ENCODE measurements at places on chromosomes 4 and X.

- DNase-seq, result peak; percentile 27
These were observed 464 bp downstream of the RAP1GDS1 start for GRCh38 chr4:98261405-98262291.

DNA sequence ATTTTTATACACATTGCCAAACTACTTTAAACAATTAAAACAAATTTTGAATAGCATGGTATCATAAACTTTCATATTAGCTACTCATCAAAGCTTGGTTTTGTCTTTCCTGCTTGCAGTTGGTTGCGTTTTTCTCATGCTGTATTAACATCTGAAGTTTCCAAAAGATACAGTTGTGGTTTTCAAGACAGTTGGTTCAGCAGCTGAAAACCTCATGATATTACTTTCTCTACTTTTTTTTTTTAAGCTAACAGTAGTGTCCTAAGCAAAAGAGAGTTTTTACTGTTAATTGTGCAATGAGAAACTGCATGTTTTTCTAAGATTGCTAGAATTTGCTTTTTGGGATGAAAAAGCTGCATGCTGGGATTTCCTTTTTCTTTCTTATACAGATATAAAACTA is 15.2 kb downstream of the RUFY3 start:
- DNase-seq, result no peak

DNA sequence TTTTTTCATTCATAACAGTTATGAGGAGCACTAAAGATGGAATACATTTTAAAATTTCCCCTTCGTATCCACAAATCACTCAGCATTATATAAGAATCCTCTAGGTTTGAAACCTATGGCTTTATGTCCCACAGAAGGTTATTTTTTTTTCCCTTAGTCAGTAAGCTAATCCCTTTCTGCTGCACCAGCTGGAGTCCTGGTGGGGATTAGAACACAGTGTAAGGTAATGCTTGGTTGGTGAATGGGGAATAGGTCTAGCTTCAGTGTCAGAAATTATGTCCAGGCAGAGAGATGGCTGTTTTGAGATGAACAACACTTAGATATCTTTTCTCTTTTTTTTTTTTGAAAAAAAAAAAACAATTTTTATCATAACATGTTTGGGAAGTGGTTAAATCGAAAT is 116.6 kb downstream of the RASGEF1B start:
- DNase-seq, result no peak

DNA sequence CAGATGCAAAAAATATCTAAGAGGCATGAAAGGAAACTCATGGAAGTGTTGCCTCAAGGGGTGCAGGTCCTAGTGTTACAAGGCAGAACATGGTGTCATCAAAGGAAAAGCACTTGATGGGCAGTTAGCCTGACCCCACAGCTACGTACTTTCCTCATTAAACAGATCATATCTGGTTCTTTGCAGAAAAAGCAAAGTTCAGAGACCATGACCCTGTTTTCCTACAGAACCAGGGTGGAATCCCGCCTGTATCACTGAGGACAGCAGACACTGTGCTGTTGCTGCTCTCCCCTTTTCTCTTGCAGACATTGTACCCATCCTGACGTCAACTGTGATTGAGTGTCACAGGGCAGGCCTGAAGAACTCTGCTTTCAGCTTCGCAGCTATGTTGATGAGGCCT is 91.7 kb downstream of the RFC1 start:
- no peak for DNase-seq

DNA sequence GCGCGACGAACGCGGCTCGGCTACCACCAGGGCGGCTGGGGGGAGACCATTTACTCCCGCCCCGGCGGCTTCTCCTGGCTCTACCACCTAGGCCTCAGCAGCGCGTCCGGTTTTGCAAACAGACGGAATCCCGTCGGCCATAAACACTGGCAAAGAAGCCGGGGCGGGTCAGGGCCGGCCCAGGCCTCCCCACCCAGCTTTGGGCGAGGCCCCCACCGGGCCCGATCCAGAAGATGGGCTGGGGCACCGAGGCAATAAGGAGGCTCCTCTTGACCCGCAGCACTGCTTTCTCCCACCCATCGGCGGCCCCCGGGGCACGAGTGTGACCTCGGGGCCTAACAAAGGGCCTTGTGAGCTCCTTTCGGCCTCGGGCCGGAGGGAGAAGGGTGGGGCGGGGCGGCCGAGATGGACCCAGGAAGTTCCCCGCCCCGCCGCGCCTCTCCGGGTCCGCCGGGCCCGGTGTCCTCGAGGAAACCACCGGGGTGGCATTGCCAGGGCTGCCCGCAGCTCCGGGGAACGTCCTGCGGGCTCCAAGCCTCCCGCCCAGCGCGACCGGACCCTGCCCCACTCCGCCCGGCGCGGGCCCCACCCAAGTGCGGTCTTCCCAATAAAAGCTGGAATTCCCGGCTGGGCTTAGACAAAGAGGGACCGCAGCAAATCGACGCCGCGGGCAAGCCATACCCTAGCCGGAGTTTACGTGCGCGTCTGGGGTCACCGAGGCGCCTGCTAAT is 5.9 kb downstream of the BCOR start:
- no peak for DNase-seq

- DNase-seq, result no peak
These were observed 1267.3 kb downstream of the PCDH19 start for GRCh38 chrX:99142745-99143144.

GRCh38 chrX:45309096-45309495 is 108.4 kb upstream of the DIPK2B start:
- DNase-seq, result no peak

DNA sequence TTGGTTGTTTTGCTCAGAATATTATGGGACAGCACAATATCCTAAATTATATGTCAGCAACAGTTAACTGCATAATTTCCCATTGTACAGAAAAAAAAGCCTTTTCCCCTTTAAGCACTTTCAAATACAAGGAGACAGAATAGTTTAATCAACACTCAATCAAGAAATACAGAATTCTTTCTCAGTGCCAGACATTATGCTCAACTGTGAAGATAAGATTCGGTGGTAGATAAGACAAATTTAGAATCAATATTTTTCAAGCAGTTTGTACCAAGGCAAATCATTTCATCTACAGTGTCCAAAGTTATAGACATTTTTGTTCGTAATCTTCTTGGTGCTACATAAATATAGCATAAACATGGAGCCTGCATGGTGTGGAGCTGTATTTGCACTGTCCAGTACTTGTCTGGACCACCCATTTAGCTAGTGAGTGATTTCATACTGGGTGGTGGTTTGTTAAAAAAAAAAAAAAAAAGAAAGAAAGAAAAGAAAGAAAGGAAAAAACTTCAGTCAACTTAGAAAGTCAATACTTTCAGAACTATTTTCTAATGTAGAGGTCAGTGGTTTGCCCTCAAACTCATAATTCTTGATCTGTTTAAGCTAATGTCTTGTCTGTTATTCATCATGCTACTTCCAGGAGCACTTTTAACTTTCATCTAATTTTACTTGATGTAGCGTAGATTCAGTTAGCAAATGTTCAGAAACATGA is 522.9 kb downstream of the FAT4 start:
- DNase-seq, result no peak

GRCh38 chr4:2339458-2340271 is 77.8 kb upstream of the MXD4 start:
- no peak for DNase-seq

GRCh38 chr4:178752954-178753525 is 1310.8 kb upstream of the AGA start:
- DNase-seq, result no peak

DNA sequence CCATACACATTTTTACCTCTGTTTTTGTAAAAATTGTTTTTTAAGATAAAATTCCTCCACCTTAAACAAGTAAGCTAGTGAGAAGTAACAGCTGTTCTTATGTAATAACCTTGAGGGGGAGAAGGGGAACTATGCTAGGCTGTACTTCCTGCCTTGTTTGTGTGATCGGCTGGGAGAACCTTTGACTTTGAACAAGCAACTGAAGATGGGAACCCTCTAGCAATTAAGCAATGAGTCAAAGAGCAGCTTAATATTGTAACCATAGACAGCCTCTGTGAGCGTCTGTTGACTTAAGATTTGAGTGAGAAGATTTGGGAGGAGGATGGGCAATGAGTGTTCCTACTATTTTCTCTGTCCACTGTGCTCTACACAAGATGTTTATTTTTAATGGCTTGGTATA is 135.1 kb downstream of the SCLT1 start:
- no peak for DNase-seq

DNA sequence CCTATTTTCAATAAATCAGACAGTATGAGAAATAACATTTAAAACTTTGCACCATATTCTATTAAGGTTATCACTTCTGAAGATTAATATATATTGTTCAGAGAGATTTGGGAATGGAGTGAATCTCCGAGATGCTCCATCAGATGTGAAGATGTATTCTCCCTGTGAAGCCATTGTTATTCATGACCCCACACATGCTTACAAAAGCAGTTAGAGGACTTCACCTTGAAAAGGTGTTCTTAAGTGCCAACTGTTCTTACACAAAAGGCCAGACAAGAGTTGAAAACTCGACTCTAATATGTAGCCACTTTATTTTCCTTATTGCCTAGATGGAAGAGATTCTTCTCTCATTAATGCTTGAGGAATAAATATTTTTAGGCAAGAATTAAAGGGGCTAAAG is 54.3 kb upstream of the NEIL3 start:
- DNase-seq, result no peak

- no peak for DNase-seq
These were observed 112.1 kb upstream of the NAP1L5 start for GRCh38 chr4:88809576-88810219.

DNA sequence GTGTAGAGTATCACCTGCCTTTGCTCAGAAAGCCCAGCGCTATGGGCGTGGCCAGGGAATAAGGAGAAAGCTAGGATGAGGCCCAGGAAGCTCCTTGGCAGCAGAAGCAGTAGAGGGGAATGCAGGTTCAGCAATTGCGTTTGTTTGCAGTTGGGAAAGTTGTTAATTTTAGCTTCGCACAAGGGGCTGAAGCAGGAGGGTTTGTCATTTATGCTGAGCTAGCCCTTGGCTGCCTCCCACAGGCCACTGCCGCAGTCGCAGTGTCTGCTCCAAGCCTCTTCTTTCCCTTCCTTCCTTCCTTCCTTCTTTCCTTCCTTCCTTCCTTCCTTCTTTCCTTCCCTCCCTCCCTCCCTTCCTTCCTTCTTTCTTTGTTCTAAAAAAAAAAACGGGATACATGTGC is 21.5 kb downstream of the FRMPD3 start:
- DNase-seq, result no peak

GRCh38 chr4:86935566-86935852 is 698 bp downstream of the AFF1 start:
- no peak for DNase-seq
